Stimulated activated CD8-positive, alpha-beta memory T cell treated with anti-CD3 and anti-CD28 coated beads, Interleukin-15, amount 100 ng/mL, for 48 hours (primary cell): ENCODE measurements at places on chromosomes 7 and 10.
A peak's percentile ranks its signal among the peaks of the same experiment; 100 is the strongest.

DNA sequence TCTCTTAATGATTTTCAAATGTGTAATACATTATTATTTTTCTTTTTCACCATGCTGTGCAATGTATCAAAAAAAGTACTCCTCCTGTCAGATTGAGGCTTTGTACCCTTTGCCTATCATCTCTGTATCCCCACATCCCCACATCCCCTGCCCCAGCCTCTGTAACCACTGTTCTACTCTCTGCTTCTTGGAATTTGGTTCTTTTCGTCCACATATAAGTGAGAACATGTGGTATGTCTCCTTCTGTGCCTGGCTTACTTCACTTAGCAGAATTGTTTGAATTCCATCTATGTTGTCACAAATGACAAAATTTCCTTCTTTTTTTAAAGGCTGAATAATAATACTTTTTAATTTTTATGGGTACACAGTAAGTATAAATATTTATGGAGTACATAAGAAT, 13.8 kb downstream of the TAF3 start:
- DNase-seq, result no peak

- DNase-seq, result no peak
These were observed 271.0 kb upstream of the PODXL start for GRCh38 chr7:131827421-131827820.

DNA sequence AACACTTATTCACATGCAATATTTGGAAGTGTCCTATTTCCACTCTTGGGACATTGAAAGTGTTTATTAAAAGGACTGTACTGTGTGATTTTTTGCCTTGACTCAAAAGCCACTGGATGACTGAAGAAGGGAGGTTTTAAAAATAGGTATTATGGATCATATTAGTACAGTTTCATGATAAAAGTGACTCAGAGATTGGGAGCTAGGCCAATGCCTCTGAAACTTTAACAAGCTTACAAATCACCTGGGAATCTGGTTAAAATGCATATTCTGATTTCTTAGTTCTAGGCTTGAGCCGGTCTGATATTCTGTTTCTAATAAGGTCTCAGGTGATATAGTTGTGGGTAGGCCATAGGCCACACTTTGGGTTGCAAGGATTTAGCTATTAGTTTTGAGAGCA, 191.2 kb downstream of the PLXDC2 start:
- no peak for DNase-seq

DNA sequence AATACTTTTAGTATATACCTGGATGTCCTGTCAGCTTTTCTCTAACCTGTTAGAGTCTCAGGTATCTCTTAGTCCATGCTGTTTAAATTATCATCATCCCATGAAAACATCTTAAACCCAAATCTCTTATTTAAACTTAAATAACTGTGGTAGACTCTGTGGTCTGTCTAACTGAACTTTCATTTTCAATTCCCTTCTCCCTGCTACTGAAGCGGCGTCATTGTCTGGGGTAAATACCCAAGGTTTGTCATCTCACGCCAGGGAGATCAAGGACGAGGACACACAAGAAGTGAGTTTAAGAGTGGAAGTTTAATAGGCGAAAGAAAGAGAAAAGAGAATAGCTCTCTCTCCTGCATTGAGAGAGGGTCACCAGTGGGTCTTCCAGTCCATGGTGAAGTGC, 804.4 kb upstream of the CELF2 start:
- no peak for DNase-seq

DNA sequence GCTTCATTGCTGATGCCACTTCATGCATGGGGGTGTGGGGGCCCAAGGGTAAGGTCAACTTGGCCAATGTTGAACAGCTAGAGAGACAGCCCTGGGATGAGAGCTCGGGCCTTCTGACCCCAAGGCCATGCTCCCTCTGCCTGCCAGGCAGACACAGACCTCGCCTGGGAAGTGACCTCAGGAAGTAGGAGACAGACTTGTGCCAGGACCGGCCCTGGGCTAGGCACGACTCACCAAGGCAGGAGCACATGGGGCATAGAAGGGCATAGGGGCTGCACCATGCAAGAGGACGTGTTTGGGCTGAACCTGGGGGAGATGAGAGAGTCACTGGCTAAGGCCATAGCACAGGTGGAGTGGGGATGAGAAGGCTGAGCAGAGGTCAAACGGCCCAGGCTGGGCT, 27.1 kb downstream of the ZCCHC24 start:
- no peak for DNase-seq

DNA sequence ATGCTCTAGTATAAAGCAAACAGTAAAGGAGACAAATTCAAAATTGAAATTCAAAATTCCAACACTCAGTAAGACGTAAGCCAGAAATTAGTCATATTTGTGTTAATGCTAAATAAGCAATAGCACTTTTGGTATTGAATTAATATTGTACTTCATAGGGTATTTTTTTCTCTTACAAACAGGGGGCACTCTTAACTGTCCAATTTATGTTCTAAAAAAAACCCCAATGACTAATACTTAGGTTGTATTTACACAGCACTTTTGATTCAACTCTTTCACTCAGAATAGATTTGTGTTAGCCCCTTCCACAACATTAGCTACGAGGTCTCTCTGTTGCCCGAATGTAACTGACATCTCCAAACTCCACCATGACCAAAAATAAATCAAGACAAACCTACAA, 284.9 kb upstream of the COBL start:
- DNase-seq, result no peak

DNA sequence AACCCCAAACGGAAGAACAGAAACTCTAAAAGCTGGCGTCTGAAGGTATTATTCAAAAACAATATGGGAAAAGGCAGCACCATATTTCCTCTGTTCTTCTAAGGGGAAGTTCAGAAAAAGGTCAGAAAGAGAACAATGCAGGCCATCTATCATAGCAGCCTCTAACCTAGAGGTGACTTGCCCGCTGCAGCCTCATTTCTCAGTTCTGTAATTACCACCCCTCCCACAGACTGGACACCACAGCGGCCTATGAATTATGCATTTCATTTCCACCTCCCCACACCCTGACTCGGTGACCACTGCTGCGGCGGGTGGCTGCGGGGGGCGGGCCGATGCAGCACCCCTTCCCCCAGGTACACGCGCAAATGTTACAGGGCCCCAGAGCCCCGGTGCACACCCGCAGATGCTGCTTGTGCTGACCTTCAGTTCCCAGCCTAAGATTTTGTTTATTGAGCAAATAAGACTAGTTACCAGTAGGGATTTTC, 125.5 kb downstream of the CLEC2L start:
- peak; percentile 51 for DNase-seq

- no peak for DNase-seq
These were observed 164.8 kb downstream of the MAGI2 start for GRCh38 chr7:79288655-79289054.

GRCh38 chr7:34011017-34011695, 105.8 kb downstream of the BMPER start:
- DNase-seq, result no peak

DNA sequence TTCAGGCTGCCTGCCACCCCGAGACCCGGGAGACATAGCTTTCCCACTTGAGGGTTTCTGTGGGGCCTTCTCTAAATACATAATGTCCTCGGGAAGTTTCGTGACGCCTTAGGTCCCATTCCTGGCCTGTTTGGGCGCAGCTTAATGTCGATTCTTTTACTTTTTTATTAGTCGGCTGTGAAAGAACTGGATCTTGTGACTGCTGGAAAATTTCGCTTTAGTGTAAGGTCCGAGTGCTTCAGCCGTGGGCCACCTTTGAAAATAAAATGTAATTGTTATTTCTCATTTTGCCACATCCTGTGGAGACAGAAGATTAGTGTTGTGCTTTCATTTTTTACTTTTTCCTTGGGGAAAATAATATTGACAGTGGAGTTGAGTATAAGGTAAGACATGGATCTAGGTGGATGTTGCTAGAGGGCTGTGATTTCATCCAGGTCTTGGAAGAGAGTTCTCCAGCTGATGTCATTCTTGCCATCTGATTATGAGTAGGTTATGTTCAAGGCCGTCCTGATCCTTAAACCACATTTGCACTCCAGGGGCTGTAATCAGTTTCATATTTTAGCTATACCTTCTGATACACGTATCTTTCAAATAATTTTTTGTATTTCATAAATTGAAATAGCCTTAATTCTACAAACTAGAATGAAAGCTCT, 830 bp downstream of the RAB18 start:
- no peak for DNase-seq

DNA sequence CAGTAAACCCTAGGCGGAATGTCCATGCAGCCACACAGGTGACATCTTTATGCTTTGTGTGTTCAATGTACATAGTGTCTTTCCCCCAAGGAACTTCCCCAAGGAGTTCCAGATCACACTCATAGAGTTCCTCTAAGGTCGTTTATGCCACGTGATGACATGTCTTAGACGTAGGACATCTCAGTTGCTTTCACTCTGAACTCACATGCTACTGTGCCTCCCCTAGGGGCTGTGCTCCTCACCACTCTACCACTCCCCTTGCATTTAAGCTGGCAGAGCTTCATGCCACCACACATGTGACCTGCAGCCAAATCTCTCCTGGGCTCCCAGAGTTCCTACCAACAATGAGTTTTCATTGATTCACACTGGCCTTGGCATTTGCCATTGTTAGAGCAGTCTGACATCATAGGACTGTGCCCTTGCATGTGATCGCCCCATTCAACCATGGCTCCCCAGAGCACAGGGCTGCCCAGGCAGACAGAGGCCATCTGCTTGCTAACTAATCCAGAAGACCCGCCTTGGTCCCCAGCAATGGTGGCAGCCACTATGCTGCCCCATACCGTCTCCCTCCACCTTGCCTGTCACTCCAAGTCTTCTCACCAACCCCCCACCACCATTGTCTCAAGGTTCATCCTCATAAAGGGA, 95.3 kb upstream of the MACROH2A2 start:
- no peak for DNase-seq

DNA sequence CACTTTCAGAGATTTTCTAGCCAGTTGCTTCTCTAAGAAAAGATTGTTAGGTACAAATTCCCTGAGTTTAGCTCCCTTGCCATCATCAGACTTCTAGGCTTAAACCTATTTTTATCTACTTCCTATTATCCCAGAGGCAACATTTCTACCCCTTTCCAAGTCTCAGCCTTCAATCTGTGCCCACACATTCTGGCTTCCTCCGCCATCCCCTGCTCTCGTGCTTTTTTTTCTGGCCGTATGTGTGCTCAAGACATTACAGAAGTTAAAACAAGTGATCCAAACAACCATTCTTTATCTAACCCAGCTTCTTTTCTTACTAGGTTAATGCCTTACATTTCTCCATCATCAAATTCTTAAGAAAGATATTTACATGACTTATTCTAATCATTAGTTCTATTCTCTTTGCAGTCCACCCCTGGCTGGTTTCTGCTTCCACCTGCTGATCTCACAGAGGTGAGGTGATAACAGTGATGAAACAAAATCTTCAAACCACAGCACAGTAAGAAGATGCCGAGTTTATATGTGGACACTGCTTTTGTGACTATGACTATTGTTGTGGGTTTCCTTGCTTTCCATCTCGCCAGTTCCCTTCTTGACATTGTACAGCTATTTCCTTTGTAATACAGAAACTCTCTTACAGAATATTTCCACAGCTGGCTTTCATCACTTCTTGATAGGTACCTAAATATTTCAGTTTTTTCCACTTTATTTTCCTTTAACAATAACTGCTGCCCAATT, 18.3 kb upstream of the CDK6 start:
- no peak for DNase-seq

GRCh38 chr7:128309976-128310375, 33.7 kb downstream of the RBM28 start:
- no peak for DNase-seq
